ENCODE measurements at places on chromosomes 11 and 22.

- DNase-seq = peak; percentile 72
Observed at GRCh38 chr11:67583247-67584204, at the start of gene GSTP1. TSS of gene GSTP1 (plus strand) at chr11:67583812. CDS start at chr11:67583844, 32 bp downstream.

- DNase-seq = no peak
Observed at GRCh38 chr22:19874307-19875060, 19.8 kb upstream of the GNB1L start.

DNA sequence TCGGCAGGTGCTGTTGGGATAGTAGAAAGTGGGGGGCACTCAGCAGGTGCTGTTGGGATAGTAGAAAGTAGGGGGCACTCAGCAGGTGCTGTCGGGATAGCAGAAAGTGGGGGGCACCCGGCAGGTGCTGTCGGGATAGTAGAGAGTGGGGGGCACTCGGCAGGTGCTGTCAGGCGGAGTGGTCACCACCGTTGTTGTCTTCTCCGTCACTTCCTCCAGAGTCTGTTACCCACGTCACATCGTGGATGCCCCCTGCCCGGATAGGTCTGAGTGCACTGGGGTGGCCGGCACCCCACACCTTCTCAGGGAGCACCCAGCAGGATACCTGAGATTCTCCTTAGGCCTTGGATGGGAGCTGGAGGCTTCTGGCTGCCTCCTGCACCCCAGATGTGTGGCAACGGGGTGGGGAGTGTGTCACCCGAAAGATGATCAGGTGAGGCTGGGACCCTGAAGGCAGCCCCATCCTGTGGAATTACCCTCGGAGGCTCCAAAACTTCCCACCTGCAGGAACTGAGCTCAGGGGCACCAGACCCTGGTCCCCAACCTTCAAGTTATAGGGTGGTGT is 24.1 kb upstream of the KRTAP5-7 start:
- no peak for DNase-seq

DNA sequence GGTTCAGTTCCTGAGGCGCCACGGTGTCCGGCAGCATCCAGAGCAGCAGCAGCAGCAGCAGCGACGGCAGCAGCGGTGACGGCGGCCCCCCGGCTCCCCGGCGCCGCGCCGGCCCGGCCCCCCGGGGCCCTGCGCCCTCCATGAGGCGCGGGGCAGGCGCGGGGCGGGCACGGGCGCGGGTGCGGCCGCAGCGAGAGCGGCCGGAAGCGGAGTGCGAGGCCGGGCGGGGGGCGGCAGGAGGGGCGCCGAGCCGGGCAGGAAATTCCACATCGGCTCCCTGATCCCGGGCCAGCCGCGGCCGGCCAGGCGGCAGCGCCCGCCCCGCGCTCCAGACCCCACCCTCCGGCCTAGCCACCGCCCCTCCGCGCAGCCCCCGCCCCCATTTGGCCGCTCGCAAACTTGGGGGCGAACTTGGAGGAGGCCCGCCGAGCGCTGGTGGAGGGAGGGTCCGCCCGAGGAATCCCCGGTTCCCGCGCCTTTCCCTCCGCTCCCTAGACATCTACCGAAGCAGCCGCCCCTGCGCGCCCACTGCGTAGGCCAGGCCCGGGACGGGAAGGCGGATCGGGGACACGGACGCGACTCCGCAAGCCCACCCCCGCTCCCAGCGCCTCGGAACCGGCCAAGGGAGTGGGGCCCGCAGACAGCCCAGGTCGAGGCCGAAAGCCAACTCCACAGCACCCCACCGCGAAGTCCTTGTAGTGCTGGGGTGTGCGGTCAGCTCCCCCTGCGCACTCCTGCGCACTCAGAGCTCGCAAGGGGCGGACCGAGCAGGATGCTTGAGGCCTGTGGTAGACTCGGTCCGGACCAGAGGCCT is at the start of gene SCARF2:
SCARF2 (minus strand) TSS at position 213 of the 814 bp plus-strand sequence; CDS start at position 142, 71 bp downstream.
- DNase-seq = no peak

- no peak for DNase-seq
Observed at GRCh38 chr11:85257837-85258236, 369.3 kb downstream of the DLG2 start.

GRCh38 chr22:45763236-45763624 is 91.6 kb downstream of the ATXN10 start:
- no peak for DNase-seq

GRCh38 chr11:19025481-19026406 is 34.8 kb downstream of the MRGPRX2 start:
- no peak for DNase-seq

GRCh38 chr11:125053167-125053566 is 9.9 kb upstream of the SLC37A2 start:
- no peak for DNase-seq

All from activated naive CD8-positive, alpha-beta T cell treated with anti-CD3 and anti-CD28 coated beads, Interleukin-2, amount 50 U/mL, for 16 hours (primary cell).